ENCODE measurements at places on chromosomes 2 and 18. TPM values are rescaled to one million over a fixed set of nuclear protein-coding genes. Genes with fewer than 3 reads are reported as not detected.
A peak's percentile ranks its signal among the peaks of the same experiment; 100 is the strongest.

Gene ASTL
- 2.4 TPM for total RNA-seq

Gene HJURP
- total RNA-seq: 98.4 TPM

Gene VWC2L
- total RNA-seq: not detected

DNA sequence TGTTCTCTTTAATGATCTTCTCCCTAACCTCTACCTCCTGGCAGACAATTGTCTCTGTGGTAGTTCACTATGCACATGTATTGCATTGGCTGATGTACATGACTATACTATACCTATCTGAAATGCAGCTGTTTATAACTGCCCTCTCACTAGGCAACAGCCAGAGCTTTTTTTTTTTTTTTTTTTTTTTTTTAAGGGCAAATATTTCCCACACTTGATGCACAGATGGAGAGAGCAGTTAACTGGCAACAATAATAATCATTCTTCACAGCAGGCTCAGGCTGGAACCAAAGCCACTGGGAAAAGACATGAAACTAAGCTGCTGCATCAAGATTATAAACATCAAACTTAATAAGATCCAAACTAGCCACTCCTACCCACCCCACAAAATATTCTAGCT, 707.7 kb downstream of the LRP1B start:
- no peak for DNase-seq

DNA sequence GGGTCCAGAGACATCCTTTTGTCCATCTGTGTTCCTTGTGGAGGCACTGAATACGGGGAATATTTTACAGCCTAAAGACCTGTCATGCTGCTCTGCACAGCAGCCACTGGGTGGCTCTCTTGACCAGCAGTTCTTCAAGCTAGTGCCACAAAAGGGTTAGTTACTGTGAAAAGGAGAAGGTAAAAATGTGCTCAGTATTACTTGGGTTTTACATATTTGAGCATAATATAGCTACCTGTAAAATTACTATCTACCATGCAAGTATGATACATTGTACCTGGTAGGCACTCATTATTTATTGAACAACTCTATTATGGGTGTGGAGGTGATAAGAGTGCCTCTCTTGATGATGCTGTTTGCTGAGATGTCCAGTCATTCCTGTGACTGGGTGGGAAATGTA, 23.6 kb downstream of the FZD5 start:
- DNase-seq: peak; percentile 56

- no peak for DNase-seq
These were observed 281.7 kb downstream of the CCDC85A start for GRCh38 chr2:56465491-56465890.

- DNase-seq: no peak
These were observed 360.7 kb downstream of the ZEB2 start for GRCh38 chr2:144159240-144159639.

DNA sequence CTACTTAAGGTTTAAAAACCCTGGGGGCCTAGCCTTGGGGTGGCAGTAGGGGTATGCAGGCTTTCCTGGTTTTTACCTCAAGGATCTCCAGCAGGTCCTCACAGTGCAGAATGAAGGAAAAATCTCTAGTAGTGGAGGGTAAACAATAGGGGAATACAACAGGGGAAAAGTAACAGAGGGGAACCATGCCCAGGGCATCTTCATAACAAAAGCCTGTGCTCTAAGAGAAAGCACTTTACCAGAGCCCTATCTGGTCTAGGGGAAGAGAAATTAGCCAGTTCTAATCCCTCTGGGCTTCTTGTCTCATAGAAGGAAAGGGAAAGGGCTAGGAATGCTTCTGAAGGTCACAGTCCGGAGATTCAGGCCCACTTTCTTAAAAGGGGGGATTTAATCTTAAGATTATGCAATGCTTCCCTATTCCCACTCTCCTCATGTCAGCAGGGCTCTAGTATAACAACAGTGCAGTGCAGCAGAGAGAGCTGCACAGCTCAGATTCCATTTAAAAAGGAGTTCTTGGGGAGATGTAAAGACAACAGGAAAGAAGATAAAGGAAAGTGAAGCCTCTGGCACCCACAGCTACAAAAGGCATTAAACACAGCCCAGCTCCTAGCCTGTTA, 149.0 kb upstream of the CYP1B1 start:
- DNase-seq: no peak

DNA sequence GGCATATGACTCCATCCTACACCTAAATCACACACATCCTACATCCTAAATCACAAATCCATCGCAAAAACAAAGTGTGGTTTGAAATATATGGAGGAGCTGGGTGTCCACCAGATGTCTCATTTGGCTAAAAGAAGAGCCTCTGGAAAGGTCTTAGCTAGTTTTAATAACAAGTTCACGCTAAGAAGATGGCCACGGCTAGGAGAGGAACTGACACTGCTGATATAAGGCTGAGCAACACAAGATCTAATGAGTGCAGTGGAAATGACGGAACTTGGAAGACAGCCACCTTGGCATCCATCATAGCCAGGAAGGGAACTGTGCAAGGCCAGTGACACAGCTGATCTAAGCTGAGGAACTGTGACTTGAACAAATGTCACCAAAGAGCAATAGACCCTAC, 60.0 kb upstream of the AGAP1 start:
- DNase-seq: no peak

GRCh38 chr2:72095364-72095763, 52.3 kb downstream of the CYP26B1 start:
- DNase-seq: no peak

Data from activated CD4-positive, alpha-beta memory T cell treated with anti-CD3 and anti-CD28 coated beads for 36 hours (primary cell).